Skin of body (tissue), 3 donors: ENCODE measurements at places on chromosomes 6 and 20.

GRCh38 chr20:62743777-62744317 is 35.2 kb downstream of the NTSR1 start:
- no peak for DNase-seq

DNA sequence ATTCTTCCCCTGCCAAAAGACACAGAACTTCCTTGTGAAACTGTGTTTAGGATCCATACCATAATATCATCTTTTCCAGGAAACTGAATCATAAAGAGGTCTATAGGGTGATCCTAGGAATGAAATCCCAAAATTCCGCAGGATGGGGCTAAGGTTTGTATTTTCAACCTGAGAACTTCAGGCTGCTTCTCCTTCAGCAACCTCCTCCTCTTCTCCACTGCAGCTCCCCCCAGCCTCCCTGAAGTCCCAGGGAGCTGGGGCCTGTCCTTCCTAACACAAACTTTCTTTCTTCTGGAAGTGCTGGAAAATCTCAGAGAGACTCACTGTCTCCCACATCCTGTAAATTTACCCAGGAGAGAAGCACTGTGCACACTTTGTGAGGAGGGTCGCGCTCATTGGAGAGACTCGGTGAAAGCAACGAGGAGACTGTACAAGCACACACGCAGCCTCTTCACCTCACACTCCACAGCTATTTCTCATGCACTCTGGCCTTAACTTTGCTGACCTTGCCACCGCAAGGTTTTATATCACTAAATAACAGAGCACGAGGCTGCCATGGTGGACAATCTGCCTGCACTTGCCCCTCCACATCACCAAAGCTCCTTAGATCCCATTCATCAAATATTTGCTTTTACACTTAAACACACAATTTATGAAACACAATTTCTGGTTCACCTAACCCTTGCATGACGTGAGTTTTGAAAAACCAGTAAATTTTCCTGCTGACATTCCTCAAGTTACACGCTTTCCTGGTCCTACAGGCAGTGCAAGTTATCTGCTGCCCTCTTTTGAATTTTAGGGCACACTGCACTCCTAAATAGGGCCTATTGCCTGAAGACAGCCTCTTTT is 14.3 kb downstream of the ID4 start:
- peak; percentile 67 for DNase-seq

DNA sequence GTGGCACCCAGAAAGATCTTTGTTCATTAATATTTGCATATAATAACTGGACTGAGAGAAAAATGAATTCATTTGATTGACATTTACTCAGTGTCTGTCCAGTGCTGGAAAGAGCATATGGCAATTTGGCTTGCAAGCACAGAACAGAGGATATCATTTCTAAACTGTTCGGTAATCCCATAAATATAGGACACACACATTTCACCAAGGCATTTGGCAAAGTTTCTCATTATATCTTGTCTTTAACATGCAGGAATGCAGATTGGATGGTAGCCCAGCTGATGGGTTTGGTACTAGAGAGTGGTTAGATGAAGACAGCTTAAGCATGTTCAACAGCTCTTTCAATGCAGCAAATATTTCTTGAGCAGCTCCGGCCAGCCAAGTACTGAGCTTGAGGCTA is 259.2 kb downstream of the PRKN start:
- DNase-seq, result peak; percentile 93

GRCh38 chr6:96576221-96576620 is 13.3 kb downstream of the FHL5 start:
- DNase-seq, result no peak

DNA sequence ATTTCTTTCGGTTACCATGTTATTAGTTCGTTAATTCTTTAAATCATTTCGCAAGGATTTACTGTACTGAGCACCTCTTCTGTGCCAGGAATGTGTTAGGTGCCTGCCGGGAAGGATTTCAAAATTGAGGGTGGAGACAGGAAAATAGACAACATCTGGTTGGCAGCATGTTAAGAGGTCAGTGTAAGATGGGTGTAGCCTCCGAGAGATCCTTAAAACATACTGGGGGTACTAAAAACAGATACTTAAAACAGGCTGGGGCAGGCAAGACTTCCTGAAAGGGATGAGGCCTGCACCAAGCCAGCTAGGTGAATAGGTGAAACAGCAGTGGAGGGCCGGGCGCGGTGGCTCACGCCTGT is 178.0 kb upstream of the SGK1 start:
- DNase-seq, result no peak
